ENCODE measurements at places on chromosomes 3 and 15. TPM values are rescaled to one million over a fixed set of nuclear protein-coding genes. Genes with fewer than 3 reads are reported as not detected.

PLCB2 gene
- total RNA-seq, result 0.52 TPM

PP2D1 gene
- total RNA-seq, result not detected

FRMD4B gene
- total RNA-seq, result 20.8 TPM

KNL1 gene
- 0.80 TPM for total RNA-seq

EXD1 gene
- total RNA-seq, result not detected

OR5K2 gene
- not detected for total RNA-seq

CCDC9B gene
- 165 TPM for total RNA-seq

CCDC32 gene
- total RNA-seq, result 25.6 TPM

P3H2 gene
- total RNA-seq, result 240 TPM

SNAP23 gene
- 168 TPM for total RNA-seq

FETUB gene
- total RNA-seq, result not detected

ERICH6 gene
- not detected for total RNA-seq

DNA sequence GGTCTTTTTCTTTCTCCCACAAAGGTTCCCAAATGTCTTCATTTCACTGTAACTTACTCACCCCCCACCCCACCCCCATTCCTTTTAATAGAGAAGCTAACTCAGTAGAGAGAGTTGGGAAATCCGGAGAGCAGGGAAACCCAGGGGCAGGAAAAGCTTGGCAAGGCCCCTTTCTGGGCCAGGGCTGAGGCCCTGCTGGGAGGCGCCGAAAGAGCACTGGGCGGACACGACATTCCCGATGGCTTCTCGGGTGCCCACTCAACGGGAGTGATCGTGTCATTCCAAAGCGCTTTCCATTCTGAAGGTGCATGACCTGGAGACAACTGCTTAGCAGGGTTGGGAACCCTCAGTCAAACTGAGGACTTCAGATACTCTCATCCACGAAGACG is 1.6 kb upstream of the DALRD3 start:
- DNase-seq, result no peak

- DNase-seq, result no peak
Measured at GRCh38 chr3:185503521-185503920, 4.7 kb upstream of the TMEM41A start.

- no peak for DNase-seq
Measured at GRCh38 chr3:50525191-50525910, 21.9 kb upstream of the CACNA2D2 start.

GRCh38 chr3:20480786-20481365 is 294.9 kb upstream of the SGO1 start:
- DNase-seq, result no peak

DNA sequence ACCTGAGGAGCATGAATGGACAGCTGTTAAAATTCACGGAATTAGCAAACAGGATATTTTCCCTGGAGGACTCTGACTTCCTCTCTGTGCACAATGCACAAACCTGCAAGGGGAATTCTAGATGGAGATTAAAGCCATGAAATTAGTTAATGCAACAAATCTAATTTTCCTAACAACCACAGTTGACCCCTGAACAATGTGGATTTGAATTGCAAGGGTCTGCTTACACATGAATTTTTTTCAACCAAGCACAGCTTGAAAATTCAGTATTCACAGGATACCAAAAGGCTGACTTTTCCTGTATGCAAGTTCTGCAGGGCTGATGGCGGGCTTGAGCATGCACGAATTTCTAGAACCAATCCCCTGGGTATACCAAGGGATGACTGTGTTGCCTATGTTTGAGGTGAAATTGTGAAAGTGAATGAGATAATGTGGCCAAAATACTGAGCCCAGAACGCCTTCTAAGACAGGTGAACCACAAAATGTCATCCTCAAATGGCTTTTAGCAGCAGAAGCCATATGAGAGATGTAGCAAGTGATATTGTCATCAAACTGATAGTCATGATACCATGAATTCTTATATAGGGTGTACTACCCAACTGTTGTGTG is 52.5 kb downstream of the COL8A1 start:
- no peak for DNase-seq

DNA sequence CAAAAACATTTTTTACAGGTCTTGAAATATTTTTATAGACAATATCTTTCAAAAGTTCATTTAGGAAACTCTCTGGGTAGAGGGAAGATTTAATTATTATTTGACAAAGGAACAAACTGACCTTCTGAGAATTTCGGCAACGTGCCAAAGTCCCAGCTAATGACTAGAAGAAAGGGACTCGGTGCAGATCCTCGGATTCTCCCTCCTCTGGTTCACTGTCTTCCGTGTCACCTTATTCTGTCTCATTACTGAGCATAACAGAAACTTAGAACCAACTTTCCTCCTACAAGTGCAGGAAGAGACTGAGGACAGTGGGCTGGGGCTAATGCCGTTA is 339.1 kb downstream of the MECOM start:
- no peak for DNase-seq

DNA sequence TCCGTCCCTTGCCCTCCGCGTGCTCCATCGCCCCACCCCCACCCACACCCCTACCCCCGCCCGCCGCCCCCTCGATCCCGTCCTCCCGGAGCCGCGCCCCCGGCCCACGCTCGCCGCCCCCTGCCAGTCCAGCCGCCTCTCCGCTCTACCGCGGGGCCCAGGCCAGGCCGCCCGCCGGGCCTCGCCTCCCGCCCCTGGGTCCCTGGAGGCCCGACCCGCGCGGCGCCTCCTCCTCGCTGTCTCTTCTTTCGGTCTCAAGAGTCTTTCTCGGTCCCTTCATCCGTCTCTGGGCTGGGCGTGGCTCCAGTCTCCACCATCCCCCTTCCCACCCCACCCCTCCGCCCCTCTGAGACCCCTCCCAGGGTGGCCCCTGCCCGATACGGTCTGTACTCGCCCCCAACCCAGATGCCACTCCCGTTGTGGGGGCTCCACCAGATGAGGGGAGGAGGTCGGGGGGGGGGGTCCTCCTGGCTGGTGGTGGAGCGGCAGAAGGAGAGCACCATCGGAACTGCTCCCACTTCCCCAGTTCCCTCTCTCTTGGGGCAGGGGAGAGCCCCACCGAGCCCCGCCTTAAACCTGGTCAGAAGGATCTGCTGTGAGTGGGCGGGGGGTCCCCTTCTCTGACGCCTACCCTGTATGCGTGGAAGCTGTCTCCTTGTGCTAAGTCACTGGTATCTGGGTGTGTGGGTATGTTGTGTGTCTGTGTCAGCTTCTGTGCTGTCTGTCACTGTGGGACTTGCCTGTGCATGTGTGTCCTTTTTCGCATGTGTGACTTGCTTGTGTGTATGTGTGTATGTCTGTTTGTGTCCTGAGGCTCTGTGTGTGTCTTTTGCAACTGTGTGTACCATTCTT is 1.0 kb downstream of the PRKCD start:
- DNase-seq, result no peak

DNA sequence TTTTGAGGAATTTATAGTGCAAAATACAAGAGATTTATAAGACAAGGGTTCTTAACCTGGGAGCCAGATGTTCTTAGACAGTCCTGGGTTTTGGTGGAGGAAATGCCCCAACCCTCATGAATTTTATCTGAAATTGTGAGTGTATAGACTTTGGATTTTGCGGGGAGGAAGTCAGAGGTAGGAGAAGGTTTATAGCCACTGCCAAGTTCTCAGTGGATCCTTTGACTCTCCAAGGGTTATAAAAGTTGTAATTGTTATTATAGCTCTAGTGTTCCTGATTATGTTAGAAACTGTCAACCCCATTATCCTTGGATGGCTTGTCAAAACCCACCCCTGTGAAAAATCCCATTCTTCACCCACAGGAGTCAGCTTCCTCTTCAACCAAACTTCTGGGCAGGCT is 183.6 kb downstream of the LRTM1 start:
- DNase-seq, result no peak

- DNase-seq, result no peak
Measured at GRCh38 chr3:154536751-154537150, 106.8 kb upstream of the GPR149 start.

DNA sequence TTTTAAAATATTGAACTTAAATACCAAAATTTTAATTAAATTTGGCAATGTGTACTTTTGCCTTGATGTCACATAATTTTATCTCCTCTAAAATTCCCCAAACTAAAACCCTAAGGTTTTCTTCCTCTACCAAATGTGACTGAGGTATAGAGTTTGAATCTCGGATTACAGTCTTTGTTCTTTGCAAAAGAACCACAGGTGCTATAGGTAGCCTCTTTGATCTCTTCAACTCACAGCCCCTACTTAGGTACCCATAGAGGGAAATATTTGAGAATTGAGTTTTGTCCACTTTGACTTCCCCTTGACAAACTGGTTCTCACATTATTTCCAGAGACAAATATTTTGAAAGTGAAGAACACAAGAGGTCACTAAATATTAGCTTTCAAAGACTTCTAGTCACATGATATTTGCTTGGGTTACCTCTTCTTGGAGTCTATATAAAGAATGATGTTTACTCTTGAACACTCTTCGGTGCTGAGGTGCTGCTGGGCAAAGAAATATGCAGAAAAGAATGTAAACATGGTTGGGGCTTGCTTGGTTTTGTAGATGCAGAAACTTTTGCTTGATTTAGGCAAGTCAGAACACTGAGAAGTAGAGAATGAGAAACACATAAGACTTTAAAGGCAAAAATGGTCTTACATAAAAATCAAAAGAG is 120.8 kb upstream of the MCTP2 start:
- no peak for DNase-seq

DNA sequence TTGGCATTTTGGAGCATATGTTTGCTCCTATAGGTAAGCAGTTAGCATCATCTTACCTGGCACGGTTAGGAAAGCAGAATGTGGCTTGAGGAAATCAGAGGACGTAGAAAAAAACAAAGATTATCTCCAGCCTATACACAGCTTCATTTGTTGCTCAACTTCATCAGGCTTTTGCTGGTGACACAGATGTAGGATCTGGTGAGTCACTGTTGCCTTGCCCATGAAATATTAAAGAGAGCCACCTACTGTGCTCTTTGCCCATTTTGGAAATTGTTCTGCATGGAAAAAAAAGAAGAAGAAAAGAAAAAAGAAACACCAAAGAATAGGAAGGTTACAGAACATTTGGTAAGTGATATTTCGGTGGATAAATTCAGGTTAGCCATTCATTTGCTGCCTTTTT is 3.8 kb downstream of the IL1RAP start:
- DNase-seq, result peak; percentile 68

DNA sequence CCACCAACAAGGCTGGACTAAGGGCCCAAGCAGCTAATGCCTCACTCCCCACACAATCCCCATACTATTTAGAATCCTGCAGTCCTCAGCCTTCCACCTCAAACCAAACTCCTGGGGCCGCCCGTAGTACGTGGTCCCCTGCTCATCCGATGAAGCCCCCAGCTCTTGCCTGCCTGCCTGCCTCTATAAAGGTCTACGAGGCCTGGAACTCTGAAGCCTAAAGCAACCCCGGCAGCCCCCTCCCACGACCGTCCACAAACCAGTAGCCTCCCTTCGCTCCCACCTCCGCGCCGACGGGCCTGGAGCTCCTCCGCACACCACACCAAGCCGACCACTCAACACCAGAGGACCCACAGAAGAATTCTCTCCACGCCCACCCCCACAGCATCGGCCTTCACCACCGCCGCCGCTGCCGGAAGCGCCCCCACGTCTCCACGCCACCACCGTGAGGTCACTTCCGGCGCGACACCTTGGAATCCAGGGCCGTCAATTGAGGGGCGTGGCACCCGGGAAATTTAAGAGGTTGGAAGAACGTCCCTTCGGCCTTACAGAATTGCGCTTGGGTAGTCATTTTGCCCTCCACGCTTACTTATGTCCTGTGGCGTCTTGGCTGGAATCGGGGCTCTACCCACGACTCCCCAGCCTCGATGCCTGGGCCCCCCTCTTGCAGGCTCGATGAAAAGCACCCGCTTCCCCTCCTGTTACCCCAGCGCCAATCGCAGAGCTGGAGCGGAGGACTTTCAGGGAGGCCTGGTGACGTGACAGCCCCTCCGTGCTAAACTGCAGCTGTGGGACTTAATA is at the start of gene EDC3:
EDC3 (minus strand) TSS at position 428 of the 801 bp plus-strand sequence. CDS start 20,900 bp downstream, outside the sequence.
- DNase-seq, result peak; percentile 69

GRCh38 chr3:52038227-52038626 is 18.1 kb downstream of the DUSP7 start:
- peak; percentile 47 for DNase-seq

GRCh38 chr3:117692416-117692995 is 982.9 kb downstream of the TUSC7 start:
- no peak for DNase-seq

DNA sequence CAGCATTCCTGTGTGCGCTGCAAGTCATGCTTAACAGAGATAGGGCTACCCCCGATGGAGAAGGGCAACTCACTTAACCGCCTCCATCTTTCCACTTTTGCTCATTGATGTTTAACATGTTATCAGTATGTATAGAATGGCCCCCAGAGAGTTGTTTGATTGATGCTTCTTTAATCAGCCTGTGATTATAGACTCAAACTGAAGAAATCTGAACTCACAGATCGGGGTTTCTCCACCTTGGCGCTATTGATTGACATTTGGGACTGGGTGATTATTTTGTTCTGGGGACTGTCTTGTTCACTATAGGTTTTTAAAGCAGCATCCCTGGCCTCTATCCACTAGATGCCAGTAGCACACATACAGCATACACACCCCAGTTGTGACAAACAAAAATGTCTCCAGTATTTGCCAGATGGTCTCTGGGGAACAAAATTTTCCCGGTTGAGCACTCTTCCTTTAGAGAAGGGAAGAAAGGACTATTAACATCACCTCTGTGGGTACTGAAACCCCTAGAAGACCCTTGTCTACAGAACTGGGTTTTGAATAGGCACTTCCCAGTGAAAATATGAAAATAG is 54.4 kb downstream of the LARS2 start:
- DNase-seq, result no peak

- DNase-seq, result no peak
Measured at GRCh38 chr3:32009957-32010356, 28.4 kb downstream of the ZNF860 start.

GRCh38 chr3:108554913-108555571 is 34.2 kb downstream of the CIP2A start:
- DNase-seq, result peak; percentile 61

GRCh38 chr3:112619295-112619694 is 21.6 kb downstream of the CCDC80 start:
- peak; percentile 42 for DNase-seq

DNA sequence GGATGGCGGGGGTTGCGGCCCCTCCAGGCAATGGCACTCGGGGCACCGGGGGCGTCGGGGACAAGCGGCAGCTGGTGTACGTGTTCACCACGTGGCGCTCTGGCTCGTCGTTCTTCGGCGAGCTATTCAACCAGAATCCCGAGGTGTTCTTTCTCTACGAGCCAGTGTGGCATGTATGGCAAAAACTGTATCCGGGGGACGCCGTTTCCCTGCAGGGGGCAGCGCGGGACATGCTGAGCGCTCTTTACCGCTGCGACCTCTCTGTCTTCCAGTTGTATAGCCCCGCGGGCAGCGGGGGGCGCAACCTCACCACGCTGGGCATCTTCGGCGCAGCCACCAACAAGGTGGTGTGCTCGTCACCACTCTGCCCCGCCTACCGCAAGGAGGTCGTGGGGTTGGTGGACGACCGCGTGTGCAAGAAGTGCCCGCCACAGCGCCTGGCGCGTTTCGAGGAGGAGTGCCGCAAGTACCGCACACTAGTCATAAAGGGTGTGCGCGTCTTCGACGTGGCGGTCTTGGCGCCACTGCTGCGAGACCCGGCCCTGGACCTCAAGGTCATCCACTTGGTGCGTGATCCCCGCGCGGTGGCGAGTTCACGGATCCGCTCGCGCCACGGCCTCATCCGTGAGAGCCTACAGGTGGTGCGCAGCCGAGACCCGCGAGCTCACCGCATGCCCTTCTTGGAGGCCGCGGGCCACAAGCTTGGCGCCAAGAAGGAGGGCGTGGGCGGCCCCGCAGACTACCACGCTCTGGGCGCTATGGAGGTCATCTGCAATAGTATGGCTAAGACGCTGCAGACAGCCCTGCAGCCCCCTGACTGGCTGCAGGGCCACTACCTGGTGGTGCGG is 1.9 kb downstream of the CHST2 start:
- no peak for DNase-seq

- DNase-seq, result peak; percentile 27
Measured at GRCh38 chr15:78565951-78566774, 843 bp downstream of the CHRNA5 start.
